Effector memory CD4-positive, alpha-beta T cell (primary cell): ENCODE measurements at places on chromosomes 7 and 10.
A peak's percentile ranks its signal among the peaks of the same experiment; 100 is the strongest.

DNA sequence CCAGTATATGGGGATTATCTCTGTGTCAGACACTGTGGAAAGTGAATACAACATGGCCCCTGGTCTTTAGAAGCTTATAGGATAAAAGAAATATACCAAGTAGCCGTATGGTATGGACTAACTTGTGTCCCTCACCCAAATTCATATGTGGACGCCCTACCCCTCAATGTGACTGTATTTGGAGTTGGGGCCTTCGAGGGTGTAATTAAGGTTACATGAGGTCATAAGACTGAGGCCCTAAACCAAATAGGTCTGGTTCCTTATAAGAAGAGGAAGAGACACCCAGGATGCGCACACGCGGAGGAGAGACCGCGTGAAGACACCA lies 36.3 kb downstream of the ASB13 start:
- no peaks in the 10 kb centered on the region for H3K36me3 ChIP-seq
- H3K27me3 ChIP-seq, result no peaks in the 10 kb centered on the region
- no peaks in the 10 kb centered on the region for H3K4me1 ChIP-seq
- DNase-seq, result no peak
- no peak overlapping the region for H3K27ac ChIP-seq

GRCh38 chr10:115829521-115830205 lies 443.3 kb downstream of the GFRA1 start:
- H3K4me3 ChIP-seq, result no peak overlapping the region
- no peaks in the 10 kb centered on the region for H3K27me3 ChIP-seq
- no peaks in the 10 kb centered on the region for H3K36me3 ChIP-seq
- H3K27ac ChIP-seq, result no peak overlapping the region

DNA sequence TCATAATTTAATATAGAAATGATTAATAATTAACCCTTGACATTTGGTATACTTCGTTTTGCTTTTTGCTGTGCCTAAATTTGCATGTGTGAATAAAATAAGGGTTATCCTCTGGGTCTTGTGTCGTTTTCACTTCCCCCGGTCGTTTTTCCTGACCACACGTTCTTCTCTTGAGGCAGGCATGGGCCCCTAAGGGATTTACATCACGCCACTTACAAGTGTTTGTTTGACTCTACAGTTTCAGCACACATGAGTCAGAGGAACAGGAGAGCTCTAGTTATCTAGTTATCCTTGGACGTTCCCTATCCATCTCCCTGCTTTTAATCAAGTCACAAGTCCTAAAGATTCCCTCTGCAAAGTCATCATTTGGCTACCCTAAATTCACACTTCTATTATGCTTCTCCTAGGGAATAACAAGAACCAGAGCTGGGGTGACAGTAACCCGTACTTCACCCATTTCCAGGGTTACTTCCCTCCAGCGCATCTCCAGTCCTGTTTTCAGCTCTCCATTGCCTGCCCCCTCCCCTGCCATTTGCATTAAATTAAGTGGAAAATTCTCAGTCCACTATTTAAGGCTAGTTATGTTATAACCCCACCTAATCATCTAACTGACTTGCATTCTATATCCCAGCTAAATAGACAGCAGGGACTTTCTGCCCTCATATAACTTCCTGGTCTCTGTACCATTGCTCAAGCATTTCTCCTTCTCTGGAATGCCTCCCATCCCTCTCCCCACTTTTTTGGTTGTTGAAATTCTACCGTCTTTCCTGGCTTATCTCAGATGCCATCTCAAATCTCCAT lies 206.9 kb downstream of the PTEN start:
- H3K36me3 ChIP-seq, result no peaks in the 10 kb centered on the region
- H3K4me1 ChIP-seq, result peaks cover 28% of the 10 kb centered on the region
- DNase-seq, result no peak
- no peak overlapping the region for H3K4me3 ChIP-seq

GRCh38 chr10:24238519-24239247 lies 29.7 kb downstream of the KIAA1217 start:
- no peak for DNase-seq
- H3K4me1 ChIP-seq, result no peaks in the 10 kb centered on the region
- no peaks in the 10 kb centered on the region for H3K27me3 ChIP-seq
- no peak overlapping the region for H3K4me3 ChIP-seq
- no peak overlapping the region for H3K27ac ChIP-seq

- no peak for DNase-seq
- H3K27ac ChIP-seq, result no peak overlapping the region
- H3K4me1 ChIP-seq, result no peaks in the 10 kb centered on the region
- H3K27me3 ChIP-seq, result no peaks in the 10 kb centered on the region
Measured at GRCh38 chr7:139394540-139394939, 34.8 kb downstream of the LUC7L2 start.

DNA sequence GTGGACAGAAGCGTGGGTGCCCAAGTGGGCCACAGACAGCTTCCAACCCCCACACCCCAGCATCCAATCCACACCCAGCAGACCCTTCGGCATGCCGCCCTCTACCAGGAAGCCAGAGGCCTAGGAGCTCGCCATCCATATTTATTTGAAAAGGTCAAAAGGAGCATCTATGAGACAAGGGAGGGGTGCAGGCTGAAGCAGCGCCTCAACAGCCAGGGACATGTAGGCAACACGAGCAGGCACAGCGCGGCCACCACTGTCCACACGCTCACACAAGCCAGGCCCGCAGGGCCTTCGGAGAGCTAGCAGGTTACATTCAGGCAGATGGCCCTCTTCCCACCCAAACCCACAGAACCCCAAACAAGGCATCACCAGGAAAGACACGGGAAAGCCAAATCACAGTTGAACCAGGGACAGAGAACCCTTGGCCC lies 34.6 kb downstream of the PSAP start:
- H3K27ac ChIP-seq, result no peak overlapping the region
- H3K4me3 ChIP-seq, result no peak overlapping the region
- H3K27me3 ChIP-seq, result no peaks in the 10 kb centered on the region
- DNase-seq, result no peak
- peaks cover 58% of the 10 kb centered on the region for H3K36me3 ChIP-seq
- no peaks in the 10 kb centered on the region for H3K4me1 ChIP-seq

- peaks cover 6% of the 10 kb centered on the region for H3K27me3 ChIP-seq
- H3K4me3 ChIP-seq, result peak overlapping the region; percentile 58
- no peak overlapping the region for H3K27ac ChIP-seq
- no peaks in the 10 kb centered on the region for H3K36me3 ChIP-seq
Measured at GRCh38 chr7:48035967-48036478, 680 bp downstream of the C7orf57 start.

DNA sequence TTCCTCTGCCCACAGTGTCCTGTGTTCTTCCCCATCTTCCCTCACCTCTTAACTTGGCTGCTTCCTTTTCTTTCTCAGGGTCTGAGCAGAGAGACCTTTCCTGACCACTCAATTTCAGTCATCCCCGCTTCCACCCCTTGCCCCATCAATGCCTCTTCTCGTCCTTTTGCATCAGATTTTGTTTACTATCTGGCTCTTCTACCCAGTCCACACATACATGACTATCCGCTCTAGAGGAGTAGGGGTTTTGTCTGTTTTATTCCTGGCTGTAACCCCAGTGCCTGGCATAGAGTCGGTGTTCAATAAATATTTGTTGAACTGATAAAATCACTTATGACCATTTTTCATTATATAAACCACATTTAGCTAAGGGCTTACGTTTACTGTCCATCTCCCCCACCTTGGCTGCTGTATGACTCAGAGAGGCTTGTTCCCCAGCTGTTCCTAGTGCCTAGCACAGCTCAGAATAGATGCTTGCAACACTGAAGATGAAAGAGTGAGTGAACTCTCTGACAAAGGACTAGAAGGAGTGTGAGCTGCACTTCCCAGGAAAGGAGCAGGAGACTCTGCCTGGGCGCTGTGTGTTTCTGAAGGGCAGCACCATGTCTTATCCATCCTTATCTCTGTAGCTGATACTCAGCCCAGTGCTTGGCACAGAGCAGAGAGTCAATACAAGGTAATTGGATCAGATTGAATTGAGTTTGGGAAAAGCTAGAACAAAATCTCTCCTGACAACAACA lies 21.9 kb downstream of the ARID5B start:
- no peaks in the 10 kb centered on the region for H3K4me1 ChIP-seq
- H3K27ac ChIP-seq, result no peak overlapping the region
- DNase-seq, result no peak

DNA sequence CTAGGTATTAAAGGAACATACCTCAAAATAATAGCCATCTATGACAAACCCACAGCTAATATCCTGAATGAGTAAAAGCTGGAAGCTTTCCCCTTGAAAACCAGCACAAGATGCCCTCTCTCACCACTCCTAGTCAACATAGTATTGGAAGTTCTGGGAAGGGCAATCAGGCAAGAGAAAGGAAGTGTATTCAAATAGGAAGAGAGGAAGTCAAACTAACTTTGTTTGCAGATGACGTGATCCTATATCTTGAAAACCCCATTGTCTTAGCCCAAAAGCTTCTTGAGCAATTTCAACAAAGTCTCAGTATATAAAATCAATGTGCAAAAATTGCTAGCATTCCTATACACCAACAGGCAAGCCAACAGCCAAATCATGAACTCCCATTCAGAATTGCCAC lies 131.3 kb downstream of the FANK1 start:
- H3K36me3 ChIP-seq, result no peaks in the 10 kb centered on the region
- DNase-seq, result no peak
- no peaks in the 10 kb centered on the region for H3K4me1 ChIP-seq
- H3K4me3 ChIP-seq, result no peak overlapping the region
- H3K27me3 ChIP-seq, result no peaks in the 10 kb centered on the region
- no peak overlapping the region for H3K27ac ChIP-seq

DNA sequence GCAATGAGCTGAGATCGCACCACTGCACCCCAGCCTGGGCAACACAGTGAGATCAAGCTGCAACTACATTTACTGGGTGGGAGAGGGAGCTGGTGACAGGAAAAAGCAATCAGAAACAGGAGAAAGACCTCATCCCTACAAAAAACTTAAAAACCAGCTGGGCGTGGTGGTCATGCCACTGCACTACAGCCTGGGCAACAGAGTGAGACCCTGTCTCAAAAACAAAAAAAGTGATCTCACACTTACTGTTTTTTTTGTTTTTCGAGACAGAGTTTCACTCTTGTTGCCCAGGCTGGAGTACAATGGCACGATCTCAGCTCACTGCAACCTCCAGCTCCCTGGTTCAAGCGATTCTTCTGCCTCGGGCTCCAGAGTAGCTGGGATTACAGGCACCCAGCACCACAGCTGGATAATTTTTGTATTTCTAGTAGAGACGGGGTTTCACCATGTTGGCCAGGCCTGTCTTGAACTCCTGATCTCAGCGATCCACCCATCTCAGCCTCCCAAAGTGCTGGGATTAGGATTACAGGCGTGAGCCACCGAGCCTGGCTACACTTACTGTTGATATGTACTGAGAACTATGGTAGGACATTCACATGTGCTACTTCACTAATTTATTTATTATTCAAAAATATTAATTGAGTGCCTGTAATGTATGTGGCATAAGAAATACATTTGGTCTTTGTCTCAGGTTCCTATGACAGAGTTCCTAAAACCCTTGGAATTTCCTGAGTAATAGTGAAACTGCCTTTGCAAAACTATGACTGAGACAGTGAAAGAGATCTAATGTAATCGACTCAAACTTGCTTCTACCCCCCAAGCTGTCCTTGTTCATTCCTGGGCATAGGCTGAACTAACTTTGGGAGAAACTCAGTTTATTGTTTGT lies 27.7 kb upstream of the NRBF2 start:
- no peaks in the 10 kb centered on the region for H3K4me1 ChIP-seq
- H3K27ac ChIP-seq, result no peak overlapping the region
- no peaks in the 10 kb centered on the region for H3K36me3 ChIP-seq

DNA sequence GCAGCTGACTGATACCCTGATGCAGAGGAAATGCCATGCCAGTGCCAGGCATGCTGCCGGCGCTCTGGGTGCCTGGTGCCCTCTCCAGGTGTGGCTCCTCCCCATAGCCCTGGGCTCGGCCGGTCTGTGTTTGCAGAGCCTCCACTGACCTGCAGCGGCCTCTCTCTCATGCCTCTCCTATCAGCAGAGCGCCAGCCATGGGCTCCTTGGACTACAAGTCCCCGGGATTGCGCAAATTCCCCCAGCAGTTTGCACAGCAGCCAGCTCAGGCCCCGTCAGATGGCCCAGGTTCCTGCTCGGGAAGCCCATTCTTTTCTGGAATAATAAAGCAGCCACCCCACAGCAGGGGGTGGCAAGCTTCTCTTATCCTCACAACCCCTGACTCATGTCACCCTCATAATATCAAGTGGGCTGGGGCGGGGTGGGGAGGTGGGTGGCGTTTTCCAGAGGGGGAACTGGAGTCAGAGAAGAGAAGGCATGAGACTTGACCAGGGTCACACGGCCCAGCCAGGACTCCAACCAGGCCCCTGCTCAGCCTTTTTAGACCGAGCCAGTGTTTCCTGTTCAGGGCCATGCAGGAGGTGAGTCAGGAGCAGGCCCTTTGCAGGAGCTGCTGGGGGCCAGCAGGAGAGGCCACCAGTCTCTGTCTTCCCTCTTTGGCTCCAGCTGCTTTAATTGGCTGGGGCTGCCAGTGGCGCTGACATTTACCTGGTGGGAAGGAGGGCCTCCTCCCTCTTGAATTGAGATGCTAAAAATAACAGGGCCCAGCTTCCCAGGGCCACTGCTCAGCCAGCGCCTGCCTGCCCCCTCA lies 58.6 kb downstream of the ZMIZ1 start:
- no peaks in the 10 kb centered on the region for H3K4me1 ChIP-seq
- no peaks in the 10 kb centered on the region for H3K27me3 ChIP-seq
- no peaks in the 10 kb centered on the region for H3K36me3 ChIP-seq
- no peak overlapping the region for H3K27ac ChIP-seq
- no peak for DNase-seq

GRCh38 chr7:102046373-102047117 lies 229.1 kb downstream of the CUX1 start:
- no peak overlapping the region for H3K27ac ChIP-seq
- H3K27me3 ChIP-seq, result no peaks in the 10 kb centered on the region
- no peak overlapping the region for H3K4me3 ChIP-seq

DNA sequence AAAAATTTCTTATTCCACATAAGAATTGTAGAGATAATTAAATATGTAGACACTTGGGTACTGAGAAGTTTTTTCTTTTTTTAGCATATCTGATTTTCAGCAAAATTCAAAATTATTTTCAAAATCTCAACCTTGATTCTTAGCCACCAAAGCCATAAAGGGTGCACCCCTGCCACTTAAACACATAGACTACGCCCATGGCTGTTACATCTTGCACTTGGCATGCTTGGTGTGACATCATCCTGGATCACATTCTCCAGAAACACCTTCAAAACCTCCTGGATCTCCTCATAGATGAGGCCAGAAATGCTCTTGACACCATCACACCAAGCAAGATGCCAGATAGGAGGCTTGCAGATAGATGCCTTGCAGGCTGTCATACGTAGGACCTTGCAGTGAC lies 89.1 kb upstream of the KLF14 start:
- no peaks in the 10 kb centered on the region for H3K36me3 ChIP-seq
- H3K4me1 ChIP-seq, result no peaks in the 10 kb centered on the region
- no peak overlapping the region for H3K27ac ChIP-seq
- no peak for DNase-seq
- no peak overlapping the region for H3K4me3 ChIP-seq
- H3K27me3 ChIP-seq, result no peaks in the 10 kb centered on the region

GRCh38 chr10:61125560-61126170 lies 181.7 kb upstream of the RHOBTB1 start:
- DNase-seq, result no peak
- H3K36me3 ChIP-seq, result no peaks in the 10 kb centered on the region
- no peaks in the 10 kb centered on the region for H3K27me3 ChIP-seq
